ENCODE measurements at places on chromosomes 6 and 20.

GRCh38 chr6:163298079-163298830 lies 116.3 kb upstream of the QKI start:
- no peak for DNase-seq

GRCh38 chr20:22389836-22390542 lies 194.4 kb downstream of the FOXA2 start:
- DNase-seq, result no peak

- no peak for DNase-seq
Measured at GRCh38 chr6:53309059-53309900, 39.5 kb downstream of the ELOVL5 start.

GRCh38 chr20:44819936-44820335 lies 9.6 kb upstream of the RIMS4 start:
- DNase-seq, result no peak

DNA sequence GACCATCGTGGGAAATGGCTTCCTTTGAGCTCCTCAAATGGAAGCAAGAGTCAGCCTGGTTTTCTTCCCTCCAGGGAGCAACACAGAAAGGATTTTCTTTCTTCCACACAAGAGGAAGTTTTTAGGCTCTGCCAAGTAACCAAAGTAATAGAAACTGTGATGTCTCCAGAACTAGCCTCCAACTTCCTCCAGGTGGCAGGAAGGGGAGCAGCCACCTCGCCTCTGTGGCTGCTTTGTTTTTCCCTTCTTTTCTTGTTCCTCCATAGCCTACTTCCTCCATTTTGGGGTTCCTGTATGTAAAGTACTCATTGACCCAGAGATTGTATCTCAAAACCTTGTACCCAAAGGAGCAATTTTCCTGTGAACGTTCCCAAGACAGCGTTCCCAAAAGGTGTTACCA lies 32.7 kb upstream of the CCR6 start:
- no peak for DNase-seq

Measured in stimulated activated CD8-positive, alpha-beta memory T cell treated with anti-CD3 and anti-CD28 coated beads, Interleukin-15, amount 100 ng/mL, for 24 hours (primary cell).